ENCODE measurements at places on chromosomes 16 and 17. TPM values are rescaled to one million over a fixed set of nuclear protein-coding genes. Genes with fewer than 3 reads are reported as not detected.

The PKMYT1 gene
- 8.5 TPM for polyA plus RNA-seq

The SLC9A5 gene
- 5.8 TPM for polyA plus RNA-seq

GRCh38 chr16:77986011-77986740 lies 36.2 kb upstream of the CLEC3A start:
- no peaks in the 10 kb centered on the region for H3K27me3 ChIP-seq
- H3K27ac ChIP-seq = no peak overlapping the region
- no peaks in the 10 kb centered on the region for H3K4me1 ChIP-seq
- no peak overlapping the region for H3K4me3 ChIP-seq
- no peaks in the 10 kb centered on the region for H3K36me3 ChIP-seq

The HSD17B1 gene
- polyA plus RNA-seq = 1.3 TPM

The CACNG4 gene
- polyA plus RNA-seq = 12.4 TPM

DNA sequence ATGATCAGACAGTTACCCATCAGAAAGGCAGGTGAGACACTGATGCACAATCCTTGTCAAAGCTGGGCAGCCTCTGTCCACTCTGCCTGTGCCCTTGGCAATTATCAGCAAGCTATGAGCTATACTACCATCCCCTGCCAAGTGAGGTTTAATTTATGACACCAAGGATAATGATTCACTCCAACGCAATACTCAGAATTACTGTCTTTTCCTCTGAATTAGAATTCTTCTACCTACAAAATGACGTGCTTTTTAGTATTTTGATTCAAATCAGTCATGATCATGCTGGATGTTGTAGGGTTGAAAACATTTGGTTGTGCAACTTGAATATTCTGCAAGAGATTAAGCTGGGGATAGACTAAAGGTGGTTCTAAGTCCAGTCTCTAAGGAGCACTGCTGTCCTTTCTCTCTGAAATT lies 116.8 kb upstream of the SOX9 start:
- no peaks in the 10 kb centered on the region for H3K27me3 ChIP-seq
- H3K27ac ChIP-seq = no peak overlapping the region
- DNase-seq = no peak
- H3K4me3 ChIP-seq = no peak overlapping the region

DNA sequence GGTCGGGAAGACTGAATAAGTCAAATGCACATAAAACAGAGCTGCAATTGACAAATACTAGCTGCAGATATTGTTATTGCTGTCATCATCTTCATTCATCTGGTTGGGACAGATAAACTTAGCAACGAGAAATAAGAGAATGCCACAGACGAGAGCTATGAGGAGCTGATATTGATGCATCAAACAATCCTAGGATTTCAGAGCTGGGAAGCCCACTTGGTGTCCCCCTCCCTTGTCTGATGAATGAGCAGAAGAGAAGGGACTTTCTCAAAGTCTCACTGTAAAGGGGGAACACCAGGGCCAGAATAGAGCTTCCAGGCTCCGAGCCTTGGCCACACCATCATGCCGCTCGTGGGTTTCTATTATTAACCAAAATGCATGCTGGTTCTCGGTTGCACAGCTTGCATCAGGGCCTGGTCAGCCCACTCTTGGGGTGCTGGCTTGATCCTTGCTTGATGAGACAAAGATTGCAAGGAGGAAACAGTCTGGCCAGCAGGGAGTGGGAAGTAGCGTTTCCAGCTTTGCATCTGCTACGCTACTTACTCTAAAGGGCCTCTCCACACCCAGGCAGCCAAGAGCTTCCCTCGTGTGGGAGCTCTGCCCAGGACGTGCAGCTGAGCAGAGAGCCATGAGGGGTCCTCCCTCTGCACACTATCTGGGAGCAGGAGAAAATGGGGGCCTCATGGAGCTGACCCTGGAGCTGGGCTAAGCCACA lies 28.4 kb upstream of the EMP2 start:
- H3K4me1 ChIP-seq = no peaks in the 10 kb centered on the region
- no peaks in the 10 kb centered on the region for H3K36me3 ChIP-seq
- H3K27me3 ChIP-seq = no peaks in the 10 kb centered on the region
- no peak overlapping the region for H3K27ac ChIP-seq
- no peak for DNase-seq

GRCh38 chr16:5490499-5490898 lies 392.9 kb upstream of the EEF2KMT start:
- H3K36me3 ChIP-seq = no peaks in the 10 kb centered on the region
- H3K4me1 ChIP-seq = no peaks in the 10 kb centered on the region
- no peak overlapping the region for H3K27ac ChIP-seq
- no peaks in the 10 kb centered on the region for H3K27me3 ChIP-seq
- no peak overlapping the region for H3K4me3 ChIP-seq

The TPSAB1 gene
- not detected for polyA plus RNA-seq

The KRTAP9-4 gene
- polyA plus RNA-seq = not detected

The CCNF gene
- polyA plus RNA-seq = 3.8 TPM

The TUFM gene
- polyA plus RNA-seq = 358 TPM

GRCh38 chr17:58358408-58359172 lies 6.6 kb upstream of the SUPT4H1 start:
- peaks cover 25% of the 10 kb centered on the region for H3K27me3 ChIP-seq
- H3K36me3 ChIP-seq = no peaks in the 10 kb centered on the region
- H3K4me3 ChIP-seq = no peak overlapping the region

DNA sequence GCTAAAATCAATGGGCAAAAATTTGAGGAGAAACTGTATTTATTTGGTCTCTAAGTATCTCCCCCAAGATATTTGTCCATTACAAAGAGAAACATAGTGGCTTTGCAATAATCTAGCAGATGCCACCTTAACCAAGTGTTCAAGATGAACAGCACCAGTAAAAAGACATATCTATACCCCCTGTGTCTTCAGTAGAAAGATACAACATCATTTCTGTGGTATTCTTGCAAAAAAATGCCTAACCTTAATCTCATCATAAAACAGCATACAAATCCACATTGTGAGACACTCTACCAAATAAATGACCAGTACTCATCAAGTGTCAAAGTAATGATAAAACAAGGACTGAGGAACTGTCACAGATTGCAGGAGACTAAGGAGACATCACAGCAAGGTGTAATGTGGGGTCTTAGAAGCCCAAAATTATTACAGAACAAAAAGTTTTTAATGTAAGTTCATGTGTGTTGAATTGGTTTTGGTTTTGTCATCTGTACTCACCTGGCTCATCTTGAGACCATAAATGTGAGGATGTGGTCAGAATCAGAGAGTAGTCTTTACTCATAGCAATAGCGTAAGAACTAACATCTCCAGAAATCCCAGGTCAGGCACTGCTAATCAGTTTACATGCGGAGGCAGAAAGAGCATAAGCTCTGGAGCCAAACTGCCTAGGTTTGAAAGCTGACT lies 77.2 kb downstream of the AATF start:
- peaks cover 3% of the 10 kb centered on the region for H3K4me1 ChIP-seq
- H3K4me3 ChIP-seq = no peak overlapping the region
- peaks cover 11% of the 10 kb centered on the region for H3K36me3 ChIP-seq
- H3K27me3 ChIP-seq = no peaks in the 10 kb centered on the region

DNA sequence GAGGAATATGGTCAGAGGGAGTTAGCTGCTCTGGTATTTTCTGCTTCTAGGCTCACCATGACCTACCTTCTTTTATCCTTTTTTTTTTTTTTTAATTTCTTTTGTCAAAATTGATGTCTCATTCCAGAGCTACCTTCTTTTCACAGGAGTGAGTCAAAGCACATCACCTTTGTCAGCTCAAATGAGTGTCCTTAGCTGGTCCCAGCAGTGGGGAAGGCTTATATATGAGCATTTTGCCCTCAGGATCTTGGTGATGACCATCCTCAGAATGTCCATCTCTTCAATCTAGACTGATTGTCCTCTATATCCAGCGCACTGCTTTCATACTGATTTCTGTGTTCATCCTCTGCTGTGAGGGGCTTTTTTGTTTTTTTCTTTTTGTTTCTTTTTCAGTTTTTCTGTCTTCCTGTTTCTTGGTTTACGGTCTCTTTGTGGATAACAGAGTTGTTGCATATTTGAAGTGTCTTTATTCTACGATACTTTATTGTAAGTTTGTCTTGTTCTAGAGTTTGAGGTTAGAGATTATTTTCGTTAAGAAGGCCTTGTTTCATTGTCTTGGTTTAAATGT lies 24.9 kb downstream of the CBFB start:
- no peak overlapping the region for H3K27ac ChIP-seq
- no peak for DNase-seq
- no peaks in the 10 kb centered on the region for H3K4me1 ChIP-seq
- H3K4me3 ChIP-seq = no peak overlapping the region

The CSH2 gene
- polyA plus RNA-seq = not detected
